ENCODE measurements at places on chromosomes 16 and 17. TPM values are rescaled to one million over a fixed set of nuclear protein-coding genes. Genes with fewer than 3 reads are reported as not detected.

- no peak for DNase-seq
Measured at GRCh38 chr16:85515319-85515745, 97.8 kb upstream of the GSE1 start.

TMC5 gene
- total RNA-seq: under 0.01 TPM

APOBR gene
- not detected for total RNA-seq

- DNase-seq: no peak
Measured at GRCh38 chr17:37698132-37698910, 46.5 kb downstream of the HNF1B start.

BIRC5 gene
- 0.57 TPM for total RNA-seq

GRCh38 chr17:75950421-75950820 is 9.6 kb upstream of the FBF1 start:
- no peak for DNase-seq

DNA sequence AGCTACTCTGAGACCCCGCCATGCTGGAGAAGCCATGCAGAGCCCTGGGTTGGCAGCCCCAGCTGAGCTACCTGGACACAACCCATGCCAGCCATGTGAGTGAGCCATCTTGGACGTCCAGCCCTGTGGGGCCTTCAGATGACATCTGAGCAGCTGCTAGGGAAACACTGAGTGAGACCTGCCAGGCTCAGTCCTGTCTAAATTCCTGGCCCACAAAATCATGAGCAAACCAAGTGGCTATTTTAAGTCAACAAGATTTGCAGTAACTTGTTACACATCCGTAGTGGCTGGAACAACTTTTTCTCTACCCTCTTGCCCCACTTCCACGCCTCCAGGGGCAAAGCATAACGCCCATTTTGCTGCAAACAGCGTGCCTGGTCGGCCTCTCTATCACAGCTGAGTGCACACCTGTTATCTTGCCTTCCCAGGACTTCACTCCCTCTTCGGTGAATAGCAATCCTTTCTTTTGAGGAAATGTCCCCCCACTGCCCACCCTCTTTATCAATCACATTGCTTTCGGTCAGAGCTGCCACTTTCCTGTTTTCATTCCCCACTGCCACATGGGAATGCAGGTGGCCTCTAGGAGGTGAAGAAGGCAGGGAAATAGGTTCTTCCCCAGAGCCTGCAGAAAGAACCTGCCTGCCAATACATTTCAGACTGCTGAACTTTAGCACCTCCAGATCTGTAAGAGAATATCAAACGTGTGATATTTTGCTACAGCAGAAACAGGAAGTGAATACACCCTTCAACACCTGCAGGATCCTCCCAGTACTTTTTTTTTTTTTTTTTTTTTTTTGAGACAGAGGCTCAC is 7.4 kb upstream of the SCIMP start:
- DNase-seq: no peak

GRCh38 chr16:2785101-2785991 is 2.0 kb downstream of the PRSS33 start:
- DNase-seq: no peak

All from fibroblast of the aortic adventitia (primary cell).